Dorsolateral prefrontal cortex (tissue), 122 donors: ENCODE measurements at places on chromosomes 3 and 15.

DNA sequence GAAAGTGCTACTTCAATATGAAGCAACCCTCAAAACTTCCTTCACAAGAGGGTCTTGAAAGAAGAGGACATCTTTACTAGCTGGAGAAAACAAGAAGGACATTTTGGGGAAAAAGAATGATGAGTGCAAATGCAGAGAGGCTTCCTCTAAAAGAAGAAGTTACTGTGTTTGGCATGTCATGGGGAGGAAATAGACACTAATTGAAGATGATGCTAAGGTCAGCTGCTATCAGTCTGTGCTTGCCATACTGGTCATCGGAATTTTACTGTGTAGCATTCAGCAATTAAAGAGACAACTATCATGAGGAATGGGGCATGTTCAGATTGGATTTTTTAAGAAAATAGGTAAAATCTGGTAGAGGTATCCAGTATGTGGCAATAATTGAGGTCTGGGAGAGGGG lies 60.0 kb downstream of the THRB start:
- DNase-seq, result no peak

- no peak for DNase-seq
These were observed 2.6 kb downstream of the SPTBN5 start for GRCh38 chr15:41891226-41891625.

- DNase-seq, result no peak
These were observed 8.7 kb downstream of the SLC6A6 start for GRCh38 chr3:14411166-14411526.

DNA sequence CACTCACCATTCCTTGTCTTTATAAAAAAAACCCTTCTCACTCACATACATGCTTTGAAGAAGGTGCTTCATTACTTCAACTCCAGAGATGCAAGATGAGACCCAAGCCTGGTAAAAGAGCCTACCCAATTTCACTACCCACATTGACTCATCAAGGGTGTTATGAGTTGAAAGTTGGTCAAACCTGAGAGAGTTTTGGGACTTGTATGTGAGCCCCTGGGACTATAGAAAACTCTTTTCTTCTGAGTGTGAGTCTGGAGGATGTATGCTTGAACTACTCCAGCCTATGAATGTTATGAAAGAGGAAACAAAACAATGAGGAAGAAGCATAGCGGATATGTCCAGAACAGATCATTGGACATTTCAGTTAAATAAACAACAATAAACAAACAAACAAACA lies 106.5 kb upstream of the SATB1 start:
- DNase-seq, result no peak
